ENCODE measurements at places on chromosomes 2 and 18.
A peak's percentile ranks its signal among the peaks of the same experiment; 100 is the strongest.

DNA sequence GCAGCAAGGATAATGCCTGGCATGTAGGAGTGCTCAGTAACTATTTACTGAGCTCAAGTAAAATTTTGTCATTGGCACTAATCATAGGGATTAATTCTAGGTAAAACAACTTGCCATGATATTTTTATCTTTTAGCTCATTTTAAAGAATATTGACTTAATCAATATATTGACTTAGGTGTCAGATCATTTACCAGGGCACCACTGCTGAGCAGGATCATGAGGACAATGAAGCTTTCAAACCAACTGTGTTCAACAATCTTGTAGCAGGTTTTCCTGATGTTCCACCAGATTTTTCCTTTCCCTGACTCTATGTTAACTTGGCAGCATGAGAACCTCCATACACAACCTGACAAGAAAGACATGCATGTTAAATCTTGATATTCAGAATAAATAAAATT is 114.5 kb upstream of the SCN1A start:
- no peak for DNase-seq

- DNase-seq = no peak
Observed at GRCh38 chr2:119609337-119609736, 65.1 kb downstream of the CFAP221 start.

GRCh38 chr2:42809131-42809818 is 16.9 kb upstream of the HAAO start:
- peak; percentile 26 for DNase-seq

GRCh38 chr2:64988420-64989125 is 626 bp upstream of the SLC1A4 start:
- peak; percentile 60 for DNase-seq

DNA sequence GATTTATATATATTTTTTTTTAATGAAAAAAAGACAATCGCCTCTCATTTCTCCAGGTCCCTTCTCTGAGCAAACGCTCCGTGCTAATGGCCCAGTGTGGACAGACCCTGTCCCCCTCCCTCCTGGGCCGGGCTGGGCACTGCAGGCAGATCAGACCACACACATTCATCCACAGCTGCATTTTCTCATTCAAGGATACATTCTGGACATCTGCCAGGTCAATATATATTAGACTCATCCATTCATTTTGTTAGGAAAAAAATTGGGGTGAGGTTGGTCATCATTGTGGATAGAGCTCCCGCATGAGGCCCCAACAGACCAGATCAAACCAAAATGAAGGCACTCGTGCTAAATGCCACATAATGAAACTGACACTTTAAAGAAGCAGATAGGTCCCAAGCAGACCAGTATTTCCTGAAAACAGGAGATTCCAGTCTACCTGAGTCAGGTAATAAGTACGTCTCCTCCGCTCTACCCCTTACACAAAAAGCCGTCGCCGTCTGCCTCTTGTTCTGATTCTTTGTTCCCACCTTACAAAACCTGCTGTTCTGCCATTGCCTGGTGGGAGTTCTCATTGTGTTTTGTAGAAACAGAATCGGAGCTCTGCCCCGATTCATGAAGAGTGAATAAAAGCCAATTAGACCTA is 15.4 kb upstream of the OTOS start:
- DNase-seq = no peak

GRCh38 chr2:229530434-229530833 is 183.9 kb downstream of the DNER start:
- DNase-seq = no peak

DNA sequence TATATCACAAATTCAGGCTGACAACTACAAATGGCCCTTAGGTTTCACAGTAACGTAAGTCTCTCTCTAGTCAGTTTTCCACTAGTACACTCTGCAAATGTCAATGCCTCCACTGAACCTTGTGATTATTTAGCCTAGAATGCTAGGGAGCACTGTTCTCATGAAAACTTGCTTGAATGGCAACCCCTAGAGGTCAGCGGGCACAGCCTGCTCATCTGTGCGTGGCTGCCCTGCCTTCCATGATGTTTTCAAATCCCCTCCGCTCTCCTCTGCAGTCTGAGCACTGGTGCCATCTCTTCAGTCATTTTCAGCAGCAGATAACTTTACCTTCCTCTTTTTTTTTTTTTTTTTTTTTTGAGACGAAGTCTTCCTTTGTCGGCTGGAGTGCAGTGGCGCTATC is 84.1 kb upstream of the GULP1 start:
- no peak for DNase-seq

GRCh38 chr2:183019718-183020442 is 18.4 kb downstream of the NCKAP1 start:
- no peak for DNase-seq

DNA sequence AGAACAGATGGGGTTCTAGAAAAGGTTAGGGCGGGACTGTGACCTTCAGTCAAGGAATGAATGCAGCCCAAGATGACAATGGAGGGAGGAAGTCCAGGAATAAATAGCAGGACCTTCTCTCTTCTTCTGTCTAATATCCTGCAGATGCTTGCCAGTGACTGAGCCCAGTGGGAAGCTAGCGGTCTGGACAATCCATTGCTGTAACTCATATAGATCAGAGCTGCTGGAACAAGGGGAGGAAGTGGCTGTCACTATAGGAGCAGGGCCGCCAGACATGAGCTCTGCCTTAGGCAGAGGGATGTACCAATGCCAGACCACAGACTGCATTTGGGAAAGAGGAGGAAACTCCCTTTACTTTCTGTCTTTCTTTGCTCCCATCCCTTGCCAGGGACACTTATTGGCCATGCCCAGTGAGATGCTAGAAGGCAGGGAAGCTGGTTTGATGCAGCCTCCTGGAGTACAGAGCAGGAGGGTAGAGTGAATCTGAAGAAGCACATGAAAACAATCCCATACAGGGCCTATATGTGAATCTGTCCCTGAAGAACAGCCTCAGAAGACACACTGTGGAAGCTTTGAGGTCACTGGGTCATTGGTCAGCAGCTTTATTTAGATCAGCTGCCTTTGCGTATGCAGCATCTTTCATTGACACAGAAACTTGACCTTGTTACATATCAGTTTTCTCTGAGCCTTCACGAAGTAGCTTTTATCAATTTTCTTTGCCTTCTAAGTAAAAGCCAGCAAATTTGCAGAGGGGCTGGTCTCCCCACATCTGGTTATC is 65.4 kb downstream of the CCDC85A start:
- no peak for DNase-seq

- no peak for DNase-seq
Observed at GRCh38 chr2:188675391-188676009, 298.7 kb upstream of the COL3A1 start.

Measured in cerebellar cortex (tissue), 1 donor.